ENCODE measurements at places on chromosomes 4 and X.

DNA sequence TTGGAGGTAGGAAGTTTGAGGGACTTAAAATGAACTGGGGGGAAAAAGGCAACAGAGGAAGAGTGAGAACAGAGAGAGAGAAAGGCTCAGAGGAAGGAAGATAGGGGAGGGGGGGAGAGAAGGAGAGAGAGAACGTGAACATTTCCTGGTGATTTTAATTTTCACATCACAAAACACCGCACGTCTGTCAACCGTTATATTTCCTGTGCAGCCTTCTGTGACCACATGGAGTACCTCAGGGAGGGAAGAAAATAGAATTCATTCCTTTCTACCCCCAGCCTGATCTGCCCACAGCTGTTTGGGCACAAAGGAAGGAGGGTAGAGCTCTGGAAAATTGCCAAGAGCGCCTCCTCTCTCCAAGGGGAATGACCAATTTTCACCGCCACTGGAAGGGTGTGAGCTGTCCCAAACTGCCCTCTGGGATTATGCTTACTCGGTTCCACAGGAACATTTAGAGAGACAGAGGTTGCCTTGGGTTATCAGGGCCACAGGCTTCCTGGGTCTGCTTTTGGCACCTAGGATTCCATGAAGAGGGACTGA is 135.7 kb upstream of the MAMLD1 start:
- no peak for DNase-seq

DNA sequence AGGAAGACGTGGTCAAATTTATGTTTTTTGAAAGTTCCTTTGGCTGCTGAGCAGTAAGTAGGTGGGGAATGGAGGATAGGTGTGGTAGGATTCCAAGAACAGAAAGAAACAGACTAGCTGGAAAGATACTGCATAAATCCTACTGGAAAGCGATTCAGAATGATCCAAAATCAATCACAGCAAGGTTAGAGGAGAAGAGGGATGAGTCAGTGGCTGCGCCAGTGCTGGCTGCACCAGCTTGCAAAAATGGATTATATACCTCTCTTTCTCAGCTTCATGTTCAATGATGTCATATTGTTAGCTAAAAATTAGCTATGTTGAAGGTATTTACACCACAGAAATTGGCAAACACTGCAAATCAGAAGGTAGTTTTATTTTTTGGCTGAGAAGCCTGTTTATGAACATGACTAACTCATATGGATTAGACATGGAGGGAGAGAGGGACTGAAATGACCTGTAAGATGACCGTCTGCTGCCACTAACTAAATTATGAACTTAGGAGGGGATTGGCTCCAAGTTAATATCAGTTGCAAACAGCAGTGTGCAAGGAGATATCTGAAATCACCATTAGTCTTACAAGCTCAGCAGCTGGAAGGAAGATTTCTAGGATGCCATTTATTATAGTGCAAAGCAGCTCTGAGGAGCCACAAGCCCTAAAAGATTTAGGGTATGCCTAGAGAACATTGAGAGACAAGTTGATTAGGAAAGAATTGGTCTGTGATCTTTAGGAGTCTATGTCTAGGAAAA is 405.3 kb downstream of the MID1IP1 start:
- no peak for DNase-seq

DNA sequence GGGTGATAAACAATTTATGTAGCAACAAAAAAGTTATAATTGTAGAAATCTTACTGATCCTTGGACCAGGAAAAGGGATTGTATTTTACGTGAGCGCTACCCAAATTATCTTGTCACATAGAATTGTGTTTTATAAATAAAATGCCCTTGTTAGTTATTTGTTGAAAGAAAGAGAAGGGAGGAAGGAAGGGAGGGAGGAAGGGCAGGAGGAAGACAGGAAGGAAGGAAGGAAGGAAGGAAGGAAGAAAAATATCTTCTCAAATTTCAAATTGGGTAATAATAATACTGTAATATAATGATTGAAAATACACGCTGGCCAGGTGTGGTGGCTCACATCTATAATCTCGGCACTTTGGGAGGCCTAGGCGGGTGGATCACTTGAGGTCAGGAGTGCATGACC is 206.2 kb upstream of the TLL1 start:
- no peak for DNase-seq

- no peak for DNase-seq
Observed at GRCh38 chr4:150773032-150773431, 191.1 kb downstream of the MAB21L2 start.

DNA sequence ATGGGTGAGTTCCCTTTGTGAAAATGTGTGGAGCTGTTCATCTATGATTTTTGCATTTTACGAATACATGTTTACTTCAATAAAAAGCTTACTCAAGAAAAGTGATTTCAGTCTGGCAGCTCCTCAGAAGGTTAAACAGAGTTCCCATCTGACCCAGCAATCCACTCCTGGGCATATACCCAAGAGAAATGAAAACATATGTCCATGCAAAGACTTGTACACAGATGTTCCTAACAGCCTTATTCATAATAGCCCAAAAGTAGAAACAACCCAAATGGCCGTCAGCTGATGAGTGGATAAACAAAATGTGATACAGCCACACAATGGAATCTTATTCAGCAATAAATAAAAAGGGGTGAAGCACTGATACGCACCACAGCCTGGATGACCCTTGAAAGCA is 20.8 kb downstream of the CLCN4 start:
- no peak for DNase-seq

DNA sequence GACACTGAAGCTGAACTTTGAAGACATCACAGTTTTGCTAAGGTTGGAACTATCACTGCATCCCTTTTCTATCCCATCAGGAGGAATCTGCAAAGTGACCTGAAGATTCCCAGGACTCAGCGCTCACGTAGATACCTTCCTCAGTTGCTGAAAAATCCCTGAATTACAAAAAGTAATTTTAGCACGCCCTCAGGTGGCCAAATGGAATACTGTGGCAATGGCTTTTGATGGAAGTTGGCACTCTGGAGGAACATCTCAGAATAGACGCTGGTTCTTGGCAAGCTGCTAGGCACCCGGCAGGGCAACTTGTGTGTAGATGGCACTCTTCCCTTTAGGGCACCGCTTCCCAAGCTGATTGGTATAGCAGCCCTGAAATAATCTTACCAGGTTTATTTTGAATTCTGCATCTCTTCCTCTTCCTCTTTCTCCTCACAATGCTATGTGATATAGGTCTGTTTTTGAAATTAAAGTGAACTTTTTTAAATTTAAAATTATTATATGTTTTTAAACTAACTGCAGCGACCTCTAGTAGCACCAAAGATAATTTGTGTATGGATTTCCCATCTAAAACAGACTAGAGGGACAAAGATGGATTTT is 16.3 kb upstream of the ESX1 start:
- DNase-seq: no peak

- no peak for DNase-seq
Observed at GRCh38 chr4:182385897-182386296, 142.7 kb downstream of the TENM3 start.

DNA sequence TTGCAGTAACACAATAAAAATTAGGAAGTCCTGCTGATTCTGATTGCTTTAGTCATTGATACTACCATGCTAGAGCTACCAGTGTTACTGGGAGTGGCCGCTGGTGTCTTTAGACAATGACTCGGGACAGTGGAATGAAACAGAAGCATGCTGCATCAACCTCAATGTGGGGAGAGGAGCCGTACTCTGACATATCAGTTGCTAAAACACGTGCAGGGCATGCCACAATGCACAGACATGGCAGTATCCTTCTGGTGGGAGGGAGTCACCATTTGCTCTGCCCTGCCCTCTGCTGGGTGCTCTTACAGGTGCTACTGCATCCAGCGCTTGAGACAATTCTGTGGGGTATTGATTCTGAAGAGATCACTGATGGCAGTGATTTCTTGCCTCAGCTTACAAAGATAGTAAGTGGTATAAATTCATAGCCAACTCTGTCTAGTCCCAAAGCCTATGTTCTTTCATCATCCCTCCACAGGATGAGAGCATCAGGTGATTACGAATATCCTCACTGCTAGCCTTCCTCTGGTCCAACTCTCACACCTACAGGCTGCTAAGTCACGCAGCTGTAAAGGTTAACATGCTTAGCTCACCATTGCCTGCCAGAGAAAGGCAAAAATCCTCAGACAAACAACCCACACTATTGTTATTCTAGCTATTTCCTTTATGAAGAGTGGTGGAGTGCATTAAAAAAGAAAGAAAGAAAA is 43.7 kb downstream of the NSG1 start:
- no peak for DNase-seq

DNA sequence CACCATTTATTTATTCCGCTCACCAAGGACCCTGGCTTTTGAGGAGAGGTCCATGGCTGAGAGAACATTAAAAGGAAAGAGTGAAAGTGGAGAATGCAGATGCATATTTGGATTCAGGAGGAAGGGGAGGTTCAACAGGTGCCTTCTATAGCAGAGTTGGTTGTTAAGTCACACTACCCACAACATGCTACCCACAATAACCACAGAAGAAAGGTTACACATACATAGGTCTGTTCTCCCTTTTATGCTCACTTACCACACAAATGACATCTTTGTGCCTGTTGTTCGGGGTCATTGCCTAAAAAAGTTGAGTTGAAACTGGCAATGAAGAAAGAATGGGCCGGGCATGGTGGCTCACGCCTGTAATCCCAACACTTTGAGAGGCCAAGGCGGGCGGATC is 587.4 kb downstream of the RPA4 start:
- DNase-seq: no peak

GRCh38 chr4:5984843-5985242 is 33.4 kb downstream of the C4orf50 start:
- no peak for DNase-seq

GRCh38 chr4:20984576-20984836 is 284.2 kb downstream of the PACRGL start:
- no peak for DNase-seq

GRCh38 chr4:43253541-43253940 is 361.0 kb downstream of the GRXCR1 start:
- no peak for DNase-seq

GRCh38 chrX:121782544-121782943 is 735.1 kb downstream of the GLUD2 start:
- no peak for DNase-seq

DNA sequence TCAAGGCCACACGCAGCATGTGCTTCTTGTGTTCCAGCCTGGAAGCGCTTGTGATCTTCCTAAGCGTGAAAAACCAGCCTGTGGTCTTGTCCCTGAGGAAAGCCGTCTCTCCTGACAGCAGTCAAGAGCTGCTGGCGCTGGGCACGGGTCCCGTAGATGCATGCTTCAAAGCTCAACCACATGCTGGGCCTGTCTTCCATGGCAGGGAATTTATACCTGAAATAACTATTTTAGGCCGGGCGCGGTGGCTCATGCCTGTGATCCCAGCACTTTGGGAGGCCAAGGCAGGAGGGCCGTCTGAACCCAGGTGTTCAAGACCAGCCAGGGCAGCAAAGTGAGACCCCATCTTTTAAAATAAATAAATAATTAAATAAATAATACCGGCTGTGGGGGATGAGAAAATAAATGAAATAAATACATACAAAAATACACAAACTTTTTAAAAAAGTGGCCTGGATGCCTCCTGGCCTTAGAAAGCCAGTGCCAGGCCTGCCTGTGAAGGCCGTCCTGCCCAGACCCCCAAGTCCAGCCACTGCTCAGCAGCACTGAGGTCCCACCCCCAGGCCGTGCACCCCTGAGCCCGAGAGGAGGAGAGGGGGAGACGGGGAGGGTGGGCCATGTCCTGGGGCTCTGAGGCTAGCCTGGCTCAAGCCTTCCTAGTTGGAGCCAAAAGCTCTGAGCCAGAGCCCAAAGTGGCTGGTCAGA is 10.4 kb downstream of the LRPAP1 start:
- no peak for DNase-seq

DNA sequence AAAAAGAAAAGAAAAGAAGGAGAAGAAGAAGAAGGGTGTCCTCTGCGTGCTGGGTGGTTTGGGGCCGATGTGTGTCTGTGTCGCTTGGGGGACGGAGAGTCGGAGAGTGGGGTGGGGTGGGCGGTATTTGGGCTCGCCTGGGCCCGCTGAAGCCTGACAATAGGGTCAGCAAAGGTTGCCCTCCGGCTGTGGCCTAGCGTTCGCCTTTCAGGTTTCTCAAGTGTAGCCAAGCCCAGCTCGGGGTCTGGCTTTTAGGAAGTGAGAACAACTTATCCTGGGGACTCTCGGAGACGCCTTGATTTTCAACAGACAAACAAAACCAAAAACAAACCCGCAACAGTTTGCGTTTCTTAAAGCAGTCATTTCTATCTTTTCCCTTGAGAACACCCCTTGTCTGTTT is 4.1 kb upstream of the SOX3 start:
- DNase-seq: no peak

GRCh38 chr4:128793859-128794672 is 15.4 kb upstream of the JADE1 start:
- no peak for DNase-seq

GRCh38 chr4:76377911-76378310 is 43.0 kb downstream of the CCDC158 start:
- no peak for DNase-seq

- no peak for DNase-seq
Observed at GRCh38 chrX:19708683-19709082, 178.7 kb downstream of the SH3KBP1 start.

DNA sequence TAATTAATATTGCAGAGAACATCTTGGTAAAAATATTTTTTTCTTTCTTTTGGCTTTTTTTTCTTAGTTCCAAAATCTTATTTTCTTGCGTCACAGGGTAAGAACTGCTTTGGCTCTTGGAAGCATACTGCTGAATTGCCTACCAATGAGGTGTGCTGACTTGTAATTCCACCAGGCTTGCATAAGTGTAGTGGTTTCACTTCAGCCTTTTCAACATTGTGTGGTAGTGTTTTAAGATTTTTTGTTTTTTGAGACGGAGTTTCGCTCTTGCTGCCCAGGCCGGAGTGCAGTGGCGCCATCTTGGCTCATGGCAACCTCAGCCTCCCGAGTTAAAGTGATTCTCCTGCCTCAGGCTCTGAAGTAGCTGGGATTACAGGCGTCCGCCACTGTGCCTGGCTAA is 42.4 kb downstream of the N4BP2 start:
- DNase-seq: no peak

Measured in NCI-H1436 treated with DMSO at 0.1 percent for 48 hours (cell line).